Activated CD4-positive, alpha-beta memory T cell treated with anti-CD3 and anti-CD28 coated beads for 36 hours (primary cell): ENCODE measurements at places on chromosomes 3 and 15. TPM values are rescaled to one million over a fixed set of nuclear protein-coding genes. Genes with fewer than 3 reads are reported as not detected.

GRCh38 chr3:9153904-9154619 lies 95.4 kb downstream of the SRGAP3 start:
- no peak for DNase-seq

- no peak for DNase-seq
These were observed 6.5 kb upstream of the P3H2 start for GRCh38 chr3:190127195-190127594.

DNA sequence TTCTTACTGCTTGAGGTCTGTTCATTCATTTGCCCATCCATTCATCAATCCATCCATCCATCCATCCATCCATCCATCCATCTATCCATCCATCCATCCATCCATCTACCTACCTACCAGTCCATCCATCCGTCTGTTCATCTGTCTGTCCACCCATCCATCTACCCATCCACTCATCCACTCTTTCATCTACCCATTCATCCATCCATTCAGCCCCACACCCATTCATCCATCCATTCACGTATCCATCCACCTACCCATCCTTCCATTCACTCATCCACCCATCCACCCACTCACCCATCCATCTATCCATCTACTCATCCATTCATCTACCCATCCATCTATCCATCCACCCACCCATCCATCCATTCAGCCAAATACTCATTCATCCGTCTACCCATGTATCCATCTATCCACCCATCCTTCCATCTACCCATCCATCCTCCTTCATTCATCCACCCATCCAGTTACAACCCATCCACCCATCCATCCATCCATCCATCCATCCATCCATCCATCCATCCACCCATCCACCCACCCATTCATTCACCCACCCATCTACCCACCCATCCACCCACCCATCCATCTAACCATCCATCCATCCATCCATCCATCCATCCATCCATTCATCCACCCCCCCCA lies 68.3 kb downstream of the FBLN2 start:
- no peak for DNase-seq

ST8SIA2 gene
- not detected for total RNA-seq

GRCh38 chr3:192879346-192880031 lies 38.2 kb downstream of the MB21D2 start:
- DNase-seq: no peak

DNA sequence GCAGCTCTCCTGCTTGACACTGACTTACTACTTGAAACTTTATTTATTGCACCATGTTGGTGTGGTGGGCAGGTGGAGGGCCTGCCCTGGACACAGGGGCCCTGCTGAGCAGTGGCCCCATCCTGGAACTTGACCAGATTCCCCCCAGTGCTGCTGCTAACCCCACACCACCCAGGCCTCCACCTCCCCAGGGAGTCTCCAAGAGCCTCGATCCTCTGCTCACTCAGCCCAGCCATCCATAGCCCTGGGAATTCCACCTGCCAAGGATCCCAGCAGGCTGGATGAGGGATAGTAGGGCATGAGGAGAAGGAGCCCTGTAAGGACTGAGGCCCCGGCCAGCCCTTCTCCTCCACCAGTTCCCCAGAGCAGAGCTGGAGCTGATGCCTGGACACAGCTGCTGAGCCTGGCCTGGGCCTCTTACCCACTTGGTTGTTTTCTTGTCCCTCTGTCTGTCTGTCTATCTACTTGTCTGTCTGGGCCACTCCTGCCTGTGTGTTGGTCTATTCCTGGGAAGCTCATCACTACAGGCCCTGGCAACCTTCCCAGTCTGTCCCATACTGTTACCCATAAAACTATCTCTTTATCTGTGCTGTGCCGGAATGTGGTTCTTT lies 2.8 kb downstream of the CHAC1 start:
- no peak for DNase-seq

DNA sequence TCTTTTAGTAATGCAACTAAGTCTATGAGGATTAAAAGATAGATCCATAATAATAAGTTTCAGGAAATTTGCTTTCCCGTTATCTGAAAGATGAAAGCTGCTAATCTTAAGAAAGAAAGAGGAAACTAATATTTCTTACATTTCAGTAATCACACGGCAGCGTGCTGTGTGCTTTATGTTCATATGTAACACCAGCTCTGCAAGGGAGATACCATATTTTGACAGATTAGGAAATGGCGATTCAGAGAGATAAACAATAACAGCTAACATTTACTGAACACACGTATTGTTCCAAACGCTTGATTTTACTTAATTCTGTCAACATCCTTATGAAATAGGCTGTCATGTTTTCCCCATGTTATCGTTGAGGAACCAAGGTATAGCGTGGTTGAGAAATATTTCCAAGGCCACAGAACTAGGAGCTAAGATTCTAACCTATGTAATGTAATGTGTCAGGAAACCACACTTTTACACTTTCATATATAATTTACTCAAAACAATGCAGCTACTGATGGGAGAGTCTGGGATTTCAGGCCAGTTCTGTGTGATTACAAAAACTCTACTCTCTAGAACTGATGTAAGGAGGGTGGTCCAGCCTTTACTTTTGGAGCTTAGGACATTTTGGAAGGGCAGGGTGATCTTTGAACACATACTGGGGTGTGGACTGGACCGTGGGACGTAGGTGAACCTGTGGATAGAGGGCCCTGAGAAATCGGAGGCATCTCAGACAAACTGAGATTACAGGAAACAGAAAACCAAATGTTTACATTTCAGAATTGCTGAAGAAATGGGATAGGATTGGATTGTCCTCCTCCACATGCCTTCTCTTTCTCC lies 100.6 kb downstream of the IL1RAP start:
- no peak for DNase-seq

GRCh38 chr3:159829056-159829455 lies 159.6 kb upstream of the IL12A start:
- DNase-seq: no peak

DNA sequence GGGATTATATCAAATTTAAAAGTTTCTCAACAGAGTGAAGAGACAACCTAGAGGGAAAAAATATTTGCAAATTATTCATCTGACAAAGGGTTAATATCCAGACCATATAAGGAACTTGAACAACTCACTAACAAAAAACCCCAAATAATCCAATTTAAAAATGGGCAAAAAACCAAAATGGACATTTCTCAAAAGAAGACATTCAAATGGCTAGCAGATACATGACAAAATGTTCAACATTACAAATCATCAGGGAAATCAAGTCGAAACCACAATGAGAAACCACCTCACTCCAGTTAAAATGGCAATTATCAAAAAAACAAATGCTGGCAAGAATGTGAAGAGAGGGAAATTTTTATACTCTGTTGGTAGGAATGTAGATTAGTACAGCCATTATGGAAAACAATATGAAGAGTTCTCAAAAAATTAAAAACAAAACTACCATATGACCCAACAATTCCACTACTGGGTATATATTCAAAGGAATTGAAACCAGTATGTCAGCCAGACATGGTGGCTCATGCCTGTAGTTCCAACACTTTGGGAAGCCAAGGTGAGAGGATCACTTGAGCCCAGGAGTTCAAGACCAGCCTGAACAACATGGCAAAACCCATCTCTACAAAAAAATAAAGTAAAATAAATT lies 88.5 kb downstream of the CSNK1G1 start:
- no peak for DNase-seq

FBXL22 gene
- total RNA-seq: 0.48 TPM

ADAMTS7 gene
- 0.10 TPM for total RNA-seq

MCTP2 gene
- total RNA-seq: 41.7 TPM

DNA sequence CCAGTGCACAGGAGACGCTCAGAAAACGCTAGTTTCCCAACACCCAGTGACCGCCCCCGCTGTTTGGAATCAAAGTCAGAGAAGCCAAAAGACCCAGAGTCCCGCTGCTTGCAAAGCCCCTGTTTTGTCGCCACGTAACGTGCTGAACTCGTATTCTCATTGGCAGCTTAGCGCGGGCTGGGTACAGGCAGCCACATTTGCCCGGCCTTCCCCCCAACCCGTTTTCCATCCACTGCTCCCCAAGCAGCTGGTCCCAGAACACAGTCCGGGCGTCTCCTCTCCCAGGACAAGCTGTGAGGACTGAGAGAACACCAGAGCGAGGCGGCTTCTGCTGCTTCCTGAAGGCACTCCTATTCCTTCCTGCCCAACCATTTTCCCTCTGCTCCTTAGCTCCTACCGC lies 54.8 kb downstream of the RASGRF1 start:
- no peak for DNase-seq

DNA sequence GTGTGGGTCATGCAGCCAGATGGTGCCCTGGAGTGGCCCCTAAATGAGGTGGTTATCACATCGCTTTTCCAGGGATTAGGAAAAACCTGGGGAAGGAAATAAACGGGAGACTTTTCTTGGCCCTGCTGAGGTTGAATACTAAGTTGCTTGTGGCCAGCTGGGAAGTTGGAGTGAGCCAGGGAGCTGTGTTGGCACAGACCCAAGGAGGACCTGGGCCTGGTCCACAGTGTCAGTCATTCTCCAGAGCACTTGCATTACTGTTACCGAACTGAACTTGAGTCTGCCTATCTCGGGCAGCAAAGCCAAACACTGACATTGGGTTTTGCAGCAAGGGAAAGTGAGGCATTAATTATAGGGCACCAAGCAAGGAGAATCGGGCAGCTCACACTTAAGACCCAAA lies 339.0 kb downstream of the GABRB3 start:
- no peak for DNase-seq

DNA sequence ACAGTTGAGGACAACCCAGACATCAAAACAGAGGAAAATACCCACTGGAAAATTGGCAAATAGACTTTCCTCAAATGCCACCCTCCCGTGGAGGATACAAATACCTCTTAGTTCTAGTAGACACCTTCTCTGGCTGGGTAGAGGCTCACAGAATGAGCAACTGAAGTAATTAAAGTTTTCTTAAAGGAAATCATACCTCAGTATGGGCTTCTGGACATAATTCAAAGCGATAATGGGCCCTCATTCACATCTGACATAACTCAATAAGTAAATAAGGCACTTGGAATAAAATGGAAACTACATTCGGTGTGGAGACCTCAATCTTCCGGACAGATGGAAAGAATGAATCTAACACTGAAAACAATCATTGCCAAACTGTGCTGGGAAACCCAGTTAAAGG lies 115.2 kb upstream of the PLCL2 start:
- DNase-seq: no peak

SLC2A2 gene
- not detected for total RNA-seq

DNA sequence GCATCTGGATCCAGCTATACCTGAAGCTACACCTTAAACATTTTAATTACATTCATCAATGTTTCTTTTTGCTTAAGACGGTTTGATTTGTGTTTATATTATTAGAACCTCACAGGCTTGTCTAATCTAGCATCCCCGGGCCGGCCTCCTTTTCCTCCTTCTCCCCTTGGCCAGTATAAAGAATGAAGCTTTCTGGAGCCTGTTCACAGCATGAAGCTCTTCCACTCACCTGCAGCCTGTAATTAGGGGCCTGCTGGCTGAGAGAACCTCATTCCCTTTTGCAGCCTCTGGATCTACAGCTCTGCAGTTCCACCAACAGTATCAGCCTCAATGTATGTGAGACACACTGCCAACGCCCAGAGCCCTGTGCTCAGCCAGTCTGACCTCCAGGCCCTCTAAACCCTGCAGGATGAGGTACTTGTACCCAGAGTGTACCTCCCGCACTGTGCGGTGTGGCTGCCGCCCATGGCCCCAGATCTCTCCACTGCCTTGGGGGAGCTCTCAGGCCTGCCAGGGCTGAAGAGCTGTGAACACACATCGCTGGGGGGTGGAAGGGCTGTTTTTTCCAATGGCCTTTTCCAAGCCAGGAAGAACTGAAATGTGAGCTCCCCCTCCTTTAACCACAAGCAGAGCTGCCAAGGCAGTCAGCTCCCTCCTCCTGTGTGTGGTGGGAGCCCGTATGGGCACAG lies 114.7 kb upstream of the ALDH1A3 start:
- DNase-seq: no peak

SI gene
- total RNA-seq: not detected

KLHL40 gene
- not detected for total RNA-seq

DNA sequence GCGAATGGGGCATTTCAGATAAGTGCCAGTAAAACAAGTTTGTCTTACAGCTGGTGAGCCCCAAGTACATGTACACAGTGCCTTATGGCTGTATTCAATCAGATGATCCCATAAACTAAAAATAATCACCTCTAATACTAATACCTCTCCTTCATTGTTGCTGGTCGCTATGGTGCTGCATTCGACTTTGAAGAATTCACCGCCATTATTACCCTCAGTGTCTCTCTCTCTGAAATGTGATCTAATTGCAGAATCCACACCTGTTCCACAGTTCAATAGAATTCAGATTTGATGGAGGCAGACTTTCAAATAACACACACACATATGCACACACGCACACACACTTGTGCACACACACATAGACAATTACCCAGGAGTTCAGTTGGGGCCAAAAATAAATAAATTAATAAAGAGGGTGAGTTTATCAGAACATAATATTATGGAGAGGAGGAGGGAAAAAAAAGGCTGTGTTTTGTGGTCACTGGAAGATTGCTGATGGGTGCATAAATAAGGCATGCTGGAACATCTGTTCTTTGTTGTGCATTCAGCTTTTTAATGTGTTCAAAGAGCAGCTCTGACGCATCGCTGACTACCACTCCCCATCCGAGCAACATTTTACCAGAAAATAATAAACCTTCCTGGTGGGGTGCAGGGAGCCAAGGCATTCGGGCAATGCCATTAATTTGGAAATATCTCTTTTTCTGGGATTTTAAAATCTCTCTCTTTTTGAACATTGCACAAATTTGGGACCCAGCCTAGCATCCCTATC lies 235.7 kb downstream of the SATB1 start:
- no peak for DNase-seq

DNA sequence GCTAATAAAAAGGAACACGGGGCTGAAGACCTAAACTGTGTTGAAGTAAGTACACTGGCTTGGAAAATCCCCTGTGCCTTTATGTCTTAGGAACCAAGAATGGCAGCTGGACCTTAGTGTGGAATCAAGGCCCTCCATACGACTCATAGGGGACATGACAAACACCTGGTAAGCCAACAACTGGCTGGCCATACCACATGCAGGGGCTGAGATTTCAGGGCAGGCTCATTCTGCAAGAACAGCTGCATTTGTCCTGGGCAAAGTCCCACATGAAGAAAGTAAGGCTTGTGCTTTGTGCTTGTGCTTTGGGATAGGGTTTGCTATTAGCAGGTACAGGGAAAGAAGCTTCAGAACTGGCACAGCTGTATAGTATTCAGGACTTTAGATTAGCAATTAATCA lies 18.0 kb downstream of the ETV5 start:
- DNase-seq: no peak

GOLGA6A gene
- not detected for total RNA-seq

- DNase-seq: no peak
These were observed 62.4 kb downstream of the MBNL1 start for GRCh38 chr3:152331018-152331541.

GRCh38 chr3:171531716-171532115 lies 71.5 kb upstream of the TNIK start:
- no peak for DNase-seq

ARPIN gene
- total RNA-seq: 0.05 TPM

DNA sequence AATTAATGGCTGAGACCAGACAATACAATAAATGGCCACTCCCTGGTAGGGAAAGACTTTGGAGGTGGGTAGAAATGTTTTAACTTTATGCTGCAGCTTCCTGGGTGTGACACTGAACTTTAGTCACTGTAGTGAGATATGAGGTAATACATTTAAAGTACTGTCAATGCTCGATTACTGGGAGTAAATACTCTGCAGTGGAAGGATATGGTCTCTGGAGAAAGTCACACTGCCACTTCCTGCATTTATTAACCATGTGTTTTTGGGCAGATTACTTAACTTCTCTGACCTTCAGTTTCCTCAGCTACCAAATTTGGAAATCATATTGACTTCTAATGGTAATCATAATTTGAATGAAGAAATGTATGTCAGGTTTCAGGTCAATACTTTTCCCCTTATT lies 317.1 kb upstream of the TGFBR2 start:
- DNase-seq: no peak

CTXN2 gene
- not detected for total RNA-seq

- DNase-seq: no peak
These were observed 31.1 kb downstream of the RBM5 start for GRCh38 chr3:50119786-50120185.

FETUB gene
- total RNA-seq: not detected
